ENCODE measurements at places on chromosomes 4 and X.

DNA sequence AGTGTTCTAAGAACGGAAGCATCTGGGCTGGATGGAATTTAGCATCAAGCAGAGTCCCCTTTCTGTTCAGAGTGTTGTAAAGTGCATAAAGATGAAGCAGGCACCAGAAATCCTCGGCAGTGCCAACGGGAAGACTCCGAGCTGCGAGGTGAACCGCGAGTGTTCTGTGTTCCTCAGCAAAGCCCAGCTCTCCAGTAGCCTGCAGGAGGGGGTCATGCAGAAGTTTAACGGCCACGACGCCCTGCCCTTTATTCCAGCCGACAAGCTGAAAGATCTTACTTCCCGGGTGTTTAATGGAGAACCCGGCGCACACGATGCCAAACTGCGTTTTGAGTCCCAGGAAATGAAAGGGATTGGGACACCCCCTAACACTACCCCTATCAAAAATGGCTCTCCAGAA is 29.4 kb downstream of the NSD2 start:
- DNase-seq = no peak

- DNase-seq = no peak
These were observed 242.4 kb upstream of the TLL1 start for GRCh38 chr4:165630671-165631070.

GRCh38 chr4:88825931-88826330 is 128.3 kb upstream of the NAP1L5 start:
- DNase-seq = no peak

DNA sequence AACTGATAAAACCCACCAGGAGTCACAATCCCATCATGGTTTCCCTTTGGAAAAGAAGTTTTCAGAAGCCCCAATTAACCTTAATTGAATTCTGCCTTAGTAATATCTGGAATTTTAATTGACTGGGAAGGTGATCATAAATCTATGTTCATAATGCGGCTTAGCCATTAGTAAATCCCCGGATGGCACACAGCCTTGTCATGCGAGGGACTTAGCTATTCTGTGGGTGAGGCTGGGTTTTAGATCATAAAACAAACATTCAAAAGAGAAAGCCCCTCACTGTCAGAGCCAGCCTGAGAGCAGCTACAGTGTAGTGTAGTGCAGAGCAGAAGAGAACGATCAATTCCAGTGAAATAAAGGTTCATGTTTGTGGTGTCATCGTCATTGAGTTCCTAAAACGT is 124.0 kb upstream of the NOCT start:
- DNase-seq = no peak

- DNase-seq = peak; percentile 91
These were observed 137.5 kb downstream of the AFAP1 start for GRCh38 chr4:7802093-7802726.

DNA sequence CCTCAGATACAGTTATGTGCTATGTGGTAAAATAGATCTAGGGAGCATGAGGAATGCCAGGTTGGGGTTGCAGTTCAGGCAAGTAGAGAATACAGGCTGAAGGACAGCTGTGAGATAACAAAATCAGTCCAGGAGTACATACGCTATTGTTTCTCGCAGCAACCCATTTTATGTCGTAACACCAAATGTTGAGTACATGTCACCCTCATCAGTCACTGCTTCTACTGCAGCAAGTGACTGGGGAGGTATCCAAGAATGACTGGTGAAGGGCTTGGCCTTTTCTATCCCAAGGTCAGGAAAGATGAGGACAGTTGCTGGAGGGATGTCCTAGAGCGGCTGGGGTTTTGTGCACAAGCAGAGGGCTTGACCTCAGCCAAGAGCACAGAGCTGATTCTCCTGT is 172.1 kb downstream of the CBR4 start:
- DNase-seq = no peak

DNA sequence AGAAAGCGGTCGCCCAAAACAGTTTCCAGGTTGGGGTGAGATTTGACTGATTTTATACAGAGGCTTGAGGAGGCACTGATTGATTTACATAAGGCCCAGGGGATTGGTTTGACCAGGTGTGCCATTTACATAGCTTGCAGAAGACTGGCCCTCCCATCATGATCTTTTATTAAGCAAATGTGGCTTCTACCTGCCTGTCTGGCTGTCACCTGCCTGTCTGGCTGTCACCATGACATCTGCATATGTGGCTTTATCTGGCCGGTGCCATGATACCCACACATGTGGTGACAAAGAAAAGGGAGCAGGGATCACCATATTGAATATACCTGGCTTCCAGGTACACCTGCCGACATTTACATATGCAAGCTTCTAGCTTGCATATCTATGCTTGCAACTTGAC is 17.0 kb upstream of the CDS1 start:
- DNase-seq = no peak

- peak; percentile 79 for DNase-seq
These were observed 209.6 kb upstream of the TLL1 start for GRCh38 chr4:165663411-165663810.

GRCh38 chr4:156038772-156039171 is 85.1 kb upstream of the CTSO start:
- no peak for DNase-seq

DNA sequence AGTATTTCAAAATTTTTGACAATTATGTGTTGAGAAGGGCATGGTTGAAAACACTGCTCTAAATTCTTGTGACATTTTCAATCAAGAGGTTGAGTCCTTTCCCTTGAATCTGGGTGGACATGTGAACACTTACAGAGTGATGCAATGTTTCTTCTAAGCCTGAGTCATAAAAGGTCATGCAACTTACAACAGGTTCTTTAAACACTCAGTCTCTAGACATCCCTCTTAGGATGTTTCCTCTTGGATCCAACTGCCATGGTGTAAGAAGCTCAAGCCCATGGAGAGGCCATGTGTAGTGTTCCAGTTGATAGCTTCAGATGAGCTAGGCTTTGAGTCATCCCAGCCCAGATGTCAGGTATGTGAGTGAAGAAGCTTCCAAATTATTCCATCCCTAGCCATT is 232.2 kb upstream of the MAOA start:
- DNase-seq = no peak

DNA sequence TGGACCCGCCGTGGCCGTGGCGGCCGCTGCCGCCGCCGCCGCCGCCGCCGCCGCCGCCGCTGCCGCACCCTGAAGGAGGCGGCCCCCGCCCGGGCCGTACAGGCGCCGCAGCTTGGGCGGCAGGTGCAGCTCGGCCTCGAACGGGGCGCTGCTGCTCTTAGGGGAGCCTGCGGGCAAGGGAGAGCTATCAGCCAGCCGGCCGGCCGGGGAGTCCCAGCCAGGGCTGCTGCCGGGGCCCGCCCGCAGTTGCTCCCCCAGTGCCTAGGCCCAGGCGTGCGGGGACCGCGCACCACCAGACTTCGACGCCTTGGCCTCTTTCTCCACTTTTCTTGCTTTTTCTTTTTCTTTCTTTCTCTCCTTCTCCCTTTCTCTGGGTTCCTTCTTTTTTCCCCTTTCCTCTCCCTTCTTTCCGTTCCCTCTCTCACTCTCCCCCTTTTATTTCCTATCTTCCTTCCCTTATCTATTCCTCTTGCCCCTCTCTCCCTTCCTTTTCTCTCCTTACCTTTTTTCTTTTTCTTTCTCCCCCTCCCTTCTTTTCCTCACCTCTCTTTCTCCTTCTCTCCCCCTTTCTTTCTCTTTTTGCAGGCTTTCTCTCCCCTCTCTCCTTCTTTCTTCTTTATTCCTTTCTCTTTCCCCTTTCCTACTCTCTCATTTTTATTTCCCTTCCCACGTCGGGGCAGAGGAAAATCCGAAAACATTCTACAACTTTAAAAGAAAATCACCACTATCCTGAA is 2.0 kb downstream of the ARX start:
- DNase-seq = no peak

DNA sequence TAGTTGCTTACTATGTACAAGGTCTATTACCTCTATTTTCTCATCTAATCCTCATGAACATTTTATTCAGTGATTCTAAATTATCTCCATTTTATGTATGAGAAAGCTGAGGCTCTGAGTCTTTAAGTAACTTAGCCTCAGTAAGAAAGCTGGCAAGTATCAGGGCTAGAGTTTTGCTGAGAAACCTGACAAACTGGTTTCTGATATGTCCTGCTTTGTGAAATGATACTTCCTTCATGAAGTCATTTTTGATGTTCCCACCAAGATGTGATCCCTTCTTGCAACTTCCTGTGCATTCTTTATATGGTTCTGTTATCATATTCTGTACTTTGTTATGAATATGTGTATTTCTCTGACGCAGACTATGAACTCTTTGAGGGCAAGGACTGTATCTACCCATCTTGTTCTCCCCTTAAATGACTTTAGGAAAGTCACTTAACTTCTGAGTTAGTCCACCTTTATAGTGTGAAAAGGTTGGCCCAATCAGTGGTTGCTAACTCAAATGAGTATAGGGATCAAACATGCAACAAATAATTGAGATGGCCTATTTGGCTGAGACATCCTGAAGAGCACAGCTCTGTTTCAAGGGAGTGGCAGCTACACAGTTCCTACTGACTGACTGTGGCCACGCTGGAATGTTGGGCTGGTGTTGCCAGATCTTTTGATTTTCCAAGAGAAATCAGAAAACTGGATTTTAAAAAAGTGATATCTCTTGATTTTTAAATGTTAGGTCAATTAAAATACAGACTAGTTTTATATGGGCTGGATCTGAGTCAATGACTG is 127.9 kb upstream of the AMOT start:
- no peak for DNase-seq

- no peak for DNase-seq
These were observed at the start of gene FDCSP for GRCh38 chr4:70225824-70226223. TSS of gene FDCSP (plus strand) at chr4:70226124. CDS start at chr4:70231195, 5,071 bp downstream.

DNA sequence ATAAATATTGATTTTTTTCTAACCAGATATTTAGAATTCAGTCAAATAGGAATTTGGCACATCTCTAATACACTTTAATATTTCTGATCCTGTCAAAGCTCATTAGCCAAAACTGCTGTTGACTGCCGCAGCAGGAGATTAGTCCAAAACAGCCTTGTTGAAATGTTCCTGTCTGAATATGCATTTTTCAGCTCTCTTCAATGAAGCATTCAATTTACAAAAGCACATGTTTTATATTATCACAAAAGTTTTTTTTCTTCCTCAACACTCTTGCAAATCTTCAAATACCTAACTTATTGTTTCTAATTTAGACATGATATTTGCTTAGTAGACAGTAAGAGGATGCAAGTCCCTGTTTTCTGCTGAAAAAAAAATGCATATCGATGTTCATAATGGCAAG is 140.9 kb downstream of the SPATA18 start:
- no peak for DNase-seq

DNA sequence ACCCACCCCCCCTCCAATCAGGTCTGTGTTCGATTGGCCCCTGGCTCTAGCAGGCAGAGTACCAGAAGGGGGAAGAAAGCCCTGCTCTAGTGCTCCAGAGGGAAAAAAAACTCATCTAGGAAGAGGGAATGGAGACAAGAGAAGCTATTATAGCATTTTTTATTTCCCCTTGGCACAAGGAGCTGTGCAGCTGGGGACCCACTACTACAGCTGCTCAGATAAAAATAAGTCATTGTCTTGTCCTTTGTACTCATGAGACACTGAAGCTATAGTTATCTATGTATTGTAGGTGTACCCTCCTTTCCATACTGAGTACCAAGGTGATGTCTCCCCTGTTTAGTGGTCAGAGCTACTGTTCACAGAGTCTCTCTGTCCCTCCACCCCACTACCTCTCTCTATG is 14.3 kb downstream of the CCDC160 start:
- DNase-seq = no peak

DNA sequence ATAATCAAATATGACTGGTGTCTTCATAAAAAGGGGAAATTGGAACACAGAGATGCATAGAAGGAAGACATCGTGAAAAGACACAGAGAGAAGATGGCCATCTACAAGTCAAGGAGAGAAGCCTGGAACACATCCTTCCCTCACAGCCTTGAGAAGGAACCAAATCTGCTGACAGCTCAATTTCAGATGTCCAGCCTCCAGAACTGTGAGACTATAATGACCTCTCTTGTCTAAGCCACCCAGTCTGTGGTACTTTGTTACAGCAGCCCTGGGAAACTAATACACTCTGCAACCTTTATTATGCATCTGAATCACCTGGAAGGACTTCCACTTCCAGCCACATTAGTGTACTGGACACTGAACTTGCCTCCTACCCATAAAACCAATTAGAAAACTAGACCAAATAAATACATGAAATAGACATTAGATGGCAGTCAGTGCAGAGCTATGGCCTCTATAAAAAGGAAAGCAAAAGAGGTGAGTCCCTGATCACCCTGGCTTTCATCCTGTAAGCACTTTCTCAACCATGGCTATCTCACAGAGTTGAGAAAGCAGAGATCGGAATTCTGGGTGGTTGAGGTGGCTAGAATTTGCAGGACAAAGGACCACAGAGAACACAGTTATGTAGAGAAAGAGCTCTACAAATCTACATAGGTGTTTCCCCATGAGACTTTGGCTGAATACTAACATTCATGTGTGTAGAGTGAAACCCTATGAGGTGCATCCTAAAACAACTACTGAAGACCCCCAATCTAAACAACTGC is 25.7 kb downstream of the GAB3 start:
- no peak for DNase-seq

DNA sequence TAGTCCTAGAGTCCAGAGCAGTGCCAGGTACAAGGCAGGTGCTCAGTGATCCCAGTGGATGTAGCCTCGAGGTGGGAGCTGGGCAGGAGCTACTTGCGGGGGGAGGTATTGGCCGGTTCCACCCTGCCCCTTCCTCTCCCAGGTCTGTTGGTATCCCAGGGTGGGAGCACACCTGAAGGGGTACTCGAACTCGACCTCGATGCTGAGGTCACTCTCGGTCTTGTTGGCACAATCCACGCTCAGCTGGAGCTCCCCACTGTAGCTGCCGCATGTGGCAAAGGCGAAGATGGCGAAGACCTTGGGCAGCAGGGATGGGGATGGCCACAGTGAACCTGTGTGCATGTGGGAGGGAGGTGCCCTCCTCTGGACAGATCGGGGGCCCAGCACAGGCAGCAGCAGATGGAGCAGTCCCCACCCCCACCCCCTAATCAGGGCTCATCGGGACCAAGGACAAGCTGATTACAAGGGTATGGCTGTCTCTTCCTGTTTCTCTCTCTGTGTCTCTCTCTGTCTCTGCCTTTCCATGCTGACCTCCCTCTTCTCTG is 2.4 kb downstream of the SYP start:
- no peak for DNase-seq

DNA sequence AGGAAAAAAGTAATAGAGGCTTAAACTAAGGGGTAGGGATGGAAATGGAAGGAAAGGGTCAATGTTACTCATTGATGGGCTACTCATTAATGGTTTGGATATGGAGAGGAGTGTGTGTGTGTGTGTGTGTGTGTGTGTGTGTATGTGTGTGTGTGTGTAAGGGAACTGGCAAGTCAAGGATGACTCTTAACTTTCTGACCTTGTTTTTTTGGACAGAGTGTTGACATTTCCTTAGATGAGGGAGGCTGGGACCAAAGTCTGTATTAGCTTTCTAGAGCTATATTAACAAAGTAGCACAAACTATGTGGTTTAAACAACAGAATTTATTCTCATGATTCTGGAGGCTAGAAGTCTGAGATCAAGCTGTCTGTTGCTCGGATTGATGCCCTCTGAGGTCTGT is 202.7 kb downstream of the GBA3 start:
- no peak for DNase-seq

DNA sequence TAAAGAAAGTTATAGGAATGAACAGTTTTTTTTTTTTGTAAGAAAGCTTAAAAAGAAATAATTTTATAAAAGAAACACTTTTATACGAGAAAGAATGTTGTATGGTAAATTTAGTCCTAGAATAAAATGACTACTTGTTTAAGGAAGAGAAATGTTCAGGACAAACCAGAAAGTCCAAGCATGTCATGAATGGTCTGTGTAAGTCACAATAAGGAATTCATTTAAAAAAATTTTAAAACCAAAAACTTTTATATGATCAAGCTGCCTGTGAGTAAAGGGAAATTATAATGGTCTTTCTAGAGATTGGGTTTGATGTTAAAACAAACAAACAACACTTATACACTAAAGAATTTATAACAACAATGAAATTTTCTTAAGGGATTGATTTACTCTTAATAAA is 858.9 kb upstream of the PCDH7 start:
- DNase-seq = no peak

All from fibroblast of the aortic adventitia (primary cell).